Esophagus mucosa (tissue), 1 donor: ENCODE measurements at places on chromosomes 2 and 18. TPM values are rescaled to one million over a fixed set of nuclear protein-coding genes. Genes with fewer than 3 reads are reported as not detected.

DNA sequence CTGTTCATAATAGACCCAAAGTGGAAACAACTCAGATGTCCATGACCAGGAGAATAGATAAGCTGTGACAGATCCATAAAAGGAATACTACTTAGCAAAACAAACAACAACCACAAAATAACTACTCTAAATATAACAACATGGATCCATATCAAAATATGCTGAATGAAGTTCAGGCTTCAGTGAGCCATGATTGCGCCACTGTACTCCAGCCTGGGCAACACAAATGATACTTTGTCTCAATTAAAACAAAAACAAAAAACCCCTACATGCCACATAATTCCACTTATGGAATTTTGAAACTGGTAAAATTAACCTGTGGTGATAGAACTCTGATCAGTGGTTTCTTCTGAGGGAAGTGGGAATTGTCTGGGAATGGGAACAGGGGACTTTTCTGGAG lies 11.2 kb upstream of the MYO3B start:
- ATAC-seq, result no peak

GRCh38 chr2:85828725-85829124 lies 60.1 kb downstream of the ST3GAL5 start:
- no peak for ATAC-seq

DNA sequence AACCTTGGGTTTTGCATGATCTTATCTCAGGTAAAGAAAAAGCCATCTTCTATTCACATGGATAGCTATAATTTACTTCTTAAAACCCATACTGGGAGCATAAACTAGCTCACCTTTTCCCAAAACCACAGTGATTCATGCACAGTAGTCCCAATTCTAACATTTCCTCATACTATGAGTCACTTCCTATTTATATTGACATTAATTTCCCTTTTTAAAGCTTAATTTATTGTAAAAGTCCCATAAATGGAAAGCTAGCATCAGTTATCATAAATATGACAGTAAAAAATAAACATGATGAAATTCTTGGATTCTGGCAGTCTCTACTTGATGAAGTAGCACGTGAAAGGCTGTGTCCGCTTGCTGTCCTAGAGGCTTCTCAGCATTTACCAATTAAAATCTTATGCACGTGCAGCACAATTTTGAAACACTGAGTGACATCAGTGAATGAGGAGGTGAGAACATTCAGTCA lies 180.1 kb downstream of the CDH2 start:
- no peak for ATAC-seq

The TGFA gene
- 42.6 TPM for total RNA-seq

- no peak for ATAC-seq
Observed at GRCh38 chr2:26738481-26738880, 25.6 kb upstream of the SLC35F6 start.

The PER2 gene
- total RNA-seq, result 18.7 TPM

The SLC9A2 gene
- 0.20 TPM for total RNA-seq

GRCh38 chr2:174974131-174974530 lies 31.1 kb downstream of the CHN1 start:
- no peak for ATAC-seq

The DSG1 gene
- 33.7 TPM for total RNA-seq

The CNTNAP5 gene
- total RNA-seq, result not detected

GRCh38 chr2:37098416-37099118 lies 14.2 kb downstream of the GPATCH11 start:
- no peak for ATAC-seq

DNA sequence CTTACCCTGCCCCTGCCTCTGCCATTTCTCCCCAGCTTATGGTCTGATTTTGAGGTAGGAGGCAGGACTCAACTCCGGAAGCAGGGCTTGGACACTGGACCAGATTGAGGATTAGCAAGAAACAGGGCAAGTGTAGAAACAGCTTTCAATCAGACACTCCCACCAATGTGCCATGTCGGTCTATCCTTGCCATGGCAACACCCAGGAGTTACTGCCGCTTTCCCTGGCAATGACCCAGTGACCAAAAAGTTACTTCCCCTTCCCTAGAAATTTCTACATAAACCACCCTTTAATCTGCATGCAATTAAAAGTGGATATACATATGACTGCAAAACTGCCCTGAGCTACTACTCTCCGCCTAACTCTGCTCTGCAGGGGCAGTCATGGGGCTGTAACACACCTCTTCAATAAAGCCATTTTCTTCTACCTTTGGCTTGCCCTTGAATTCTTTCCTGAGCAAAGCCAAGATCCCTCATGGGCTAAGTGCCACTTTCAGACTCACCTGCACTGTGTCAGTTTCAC lies 156.7 kb downstream of the LPIN1 start:
- ATAC-seq, result no peak
